ENCODE measurements at places on chromosomes 13 and 19.
A peak's percentile ranks its signal among the peaks of the same experiment; 100 is the strongest.

GRCh38 chr13:45361596-45362206 is 20.7 kb upstream of the TPT1 start:
- peak; percentile 51 for DNase-seq

DNA sequence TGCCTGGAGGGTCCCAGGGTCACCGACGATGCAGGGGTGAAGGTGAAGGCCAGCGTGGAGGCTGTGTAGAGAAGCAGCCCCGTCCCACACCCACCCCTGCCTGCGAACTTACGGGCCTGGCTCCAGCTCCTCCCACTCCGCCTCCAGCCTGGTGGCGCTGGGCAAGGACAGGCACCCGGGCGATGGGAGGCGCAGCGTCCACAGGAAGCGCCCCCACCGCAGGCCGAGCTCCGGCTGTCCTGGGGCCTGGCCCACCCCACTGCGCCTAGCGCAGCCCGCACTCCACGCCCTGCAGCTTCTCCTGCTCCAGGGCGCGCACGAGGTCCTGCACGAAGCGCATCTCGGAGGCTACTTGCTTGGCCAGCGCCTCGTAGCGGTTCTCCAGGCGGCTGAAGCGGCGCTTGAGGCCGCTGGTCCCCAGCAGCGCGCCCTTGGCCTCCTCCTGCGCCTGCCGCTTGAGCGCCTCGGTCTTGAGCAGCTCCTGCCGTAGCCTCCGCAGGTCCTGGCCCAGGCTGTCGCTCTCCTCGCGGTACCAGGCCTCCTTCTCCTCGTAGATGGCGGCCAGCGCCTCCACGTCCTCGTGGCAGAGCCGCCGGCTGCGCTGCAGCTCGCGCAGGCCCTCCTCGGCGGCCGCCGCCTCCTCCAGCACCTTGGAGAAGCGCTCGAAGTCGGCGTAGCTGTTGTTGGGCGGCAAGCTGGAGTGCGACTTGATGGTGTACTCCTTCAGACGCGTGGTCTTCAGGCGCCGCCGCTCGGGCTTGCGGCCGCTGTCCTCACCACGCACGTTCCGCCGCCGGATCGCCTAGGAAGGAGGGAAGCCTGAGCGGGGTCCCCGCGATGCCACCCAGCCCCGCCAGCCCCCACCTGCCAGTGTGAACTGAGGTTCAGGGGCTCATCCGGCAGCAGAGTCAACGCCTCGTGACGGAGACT is 11.8 kb downstream of the DAPK3 start:
- DNase-seq: no peak

DNA sequence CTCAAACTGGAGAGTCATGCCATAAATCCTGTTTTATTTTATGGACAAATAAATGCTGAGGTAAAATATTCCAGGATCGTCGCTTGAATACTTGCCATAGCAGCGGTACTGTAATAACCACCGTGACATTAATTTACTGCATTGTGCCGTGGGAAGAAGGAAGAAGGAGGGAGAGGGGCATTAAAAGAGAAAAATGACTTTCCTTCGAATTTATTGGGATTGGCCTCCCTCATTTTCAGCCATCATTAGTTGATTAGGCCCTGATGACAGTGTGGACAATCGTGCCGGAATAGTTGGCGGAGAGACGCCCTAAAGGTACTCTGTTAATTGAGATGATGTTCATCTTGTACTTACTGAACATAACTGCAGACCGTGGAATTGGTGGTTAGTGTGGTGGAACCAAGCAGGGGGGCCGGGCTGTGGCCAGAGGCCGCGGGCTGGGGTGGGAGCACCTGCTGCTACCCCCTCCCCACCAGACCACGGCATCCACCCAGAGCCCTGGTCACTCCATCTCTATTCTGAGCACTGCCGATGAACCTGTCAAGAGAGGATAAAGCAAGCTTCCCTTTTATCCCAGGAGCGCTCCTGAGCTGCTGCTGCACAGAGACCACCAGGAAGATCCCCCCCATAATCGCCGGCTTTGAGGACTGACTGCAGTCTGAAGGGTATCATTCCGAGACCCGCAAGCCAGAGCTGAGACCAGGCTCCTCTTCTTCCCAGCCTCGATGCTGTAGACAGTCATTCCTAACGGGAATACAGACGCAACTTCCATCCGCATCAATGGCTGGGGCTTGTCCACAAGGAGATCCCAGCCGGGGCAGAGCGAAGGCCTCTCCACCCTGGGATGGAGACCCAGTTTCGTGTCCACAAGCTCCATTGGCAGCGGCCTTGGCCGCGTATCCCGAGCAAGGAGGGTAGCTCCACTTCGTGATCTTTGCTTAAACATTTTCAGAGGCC is 168.3 kb upstream of the TSHZ3 start:
- DNase-seq: no peak

GRCh38 chr19:31419871-31420445 is 70.7 kb upstream of the TSHZ3 start:
- no peak for DNase-seq

- peak; percentile 42 for DNase-seq
These were observed 132.7 kb upstream of the KL start for GRCh38 chr13:32883474-32883873.

GRCh38 chr19:29117926-29118325 is 95.0 kb downstream of the UQCRFS1 start:
- no peak for DNase-seq

DNA sequence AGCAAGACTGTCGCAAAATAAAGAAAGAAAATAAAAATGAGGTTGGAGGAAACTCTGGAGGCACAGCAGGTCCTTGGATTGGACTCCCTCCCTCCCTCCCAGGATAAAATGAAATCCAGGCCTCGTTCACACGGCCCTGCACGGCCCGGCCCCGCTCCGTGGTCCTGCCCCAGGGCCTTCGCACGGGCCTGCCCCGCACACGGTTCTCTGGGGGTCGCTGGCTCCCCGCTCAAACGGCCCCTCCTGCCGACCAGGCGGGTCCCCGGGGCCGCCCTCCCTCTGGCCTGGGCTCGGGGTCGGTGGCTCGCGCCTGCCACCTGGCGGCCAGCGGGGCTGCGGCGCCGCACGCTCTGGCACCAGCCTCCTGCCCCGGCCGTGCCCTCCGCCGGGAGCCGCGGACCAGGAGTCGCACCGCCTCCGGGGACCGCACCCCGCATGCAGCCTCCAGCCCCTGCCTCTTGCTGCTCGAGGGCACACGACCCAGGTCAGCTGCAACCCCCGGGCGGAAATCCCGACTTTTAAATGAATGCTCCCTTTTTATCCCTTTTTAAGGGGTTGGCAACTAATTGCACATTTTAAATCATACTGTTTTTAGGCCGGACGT is 1.5 kb upstream of the WDR18 start:
- peak; percentile 60 for DNase-seq

- DNase-seq: no peak
These were observed 192.5 kb upstream of the PCDH20 start for GRCh38 chr13:61608138-61608537.

GRCh38 chr13:39783051-39783450 is 127.6 kb downstream of the COG6 start:
- no peak for DNase-seq

DNA sequence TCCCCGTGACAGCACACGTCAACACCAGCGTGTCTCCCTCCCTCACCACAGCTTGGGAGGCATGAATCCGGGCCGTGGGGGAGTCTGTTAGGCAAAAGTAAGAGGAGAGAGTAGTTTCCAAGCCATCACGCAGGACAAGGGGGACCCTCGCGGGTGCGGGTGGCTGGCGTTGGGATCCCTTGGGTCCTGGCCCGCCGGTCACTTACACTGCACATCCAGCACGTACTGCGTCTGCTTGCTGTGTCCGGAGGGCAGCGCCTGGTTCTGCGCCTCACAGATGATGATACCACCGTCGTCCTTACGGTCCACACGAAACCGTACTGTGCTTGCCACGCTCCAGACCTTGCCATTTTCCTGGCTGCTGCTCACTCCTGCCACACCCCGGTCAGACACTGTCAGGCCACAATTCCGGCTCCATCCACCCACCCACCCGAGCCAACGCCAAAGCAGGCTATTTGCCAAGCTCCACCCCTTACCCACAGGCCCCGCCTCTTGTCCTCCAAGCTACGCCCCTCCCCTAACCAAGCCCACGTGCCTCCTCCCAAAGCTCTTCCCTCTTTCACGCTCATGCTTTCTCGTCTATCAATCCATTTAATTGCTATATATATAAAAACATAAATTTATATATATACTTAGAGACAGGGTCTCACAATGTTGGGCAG is 6.6 kb upstream of the ZNF428 start:
- no peak for DNase-seq

- no peak for DNase-seq
These were observed 6.4 kb downstream of the WDR87 start for GRCh38 chr19:37899966-37900365.

- no peak for DNase-seq
These were observed 6.3 kb downstream of the SYDE1 start for GRCh38 chr19:15113245-15114152.

- no peak for DNase-seq
These were observed 101.8 kb downstream of the SOX1 start for GRCh38 chr13:112168761-112169160.

- DNase-seq: no peak
These were observed 6.0 kb upstream of the CTU1 start for GRCh38 chr19:51114087-51114729.

DNA sequence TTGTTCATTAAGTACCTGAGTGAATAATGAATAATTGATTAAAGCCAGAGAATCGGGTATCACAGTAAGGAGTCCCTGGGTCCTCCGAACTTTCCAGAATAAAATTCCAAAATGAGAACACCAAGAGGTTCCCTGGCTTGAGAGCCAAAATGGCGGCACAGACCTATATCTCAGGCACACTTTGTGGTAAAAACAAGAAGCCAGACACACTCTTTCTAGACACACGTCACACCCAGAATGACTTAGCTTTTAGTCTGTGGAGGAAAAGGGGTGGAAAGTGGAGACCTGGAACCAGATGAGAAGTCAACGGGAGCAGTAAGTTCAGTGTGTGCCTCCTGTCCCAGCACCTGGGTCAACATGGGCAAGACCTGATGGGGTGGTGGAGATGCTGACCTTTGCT is 8.4 kb downstream of the ARL11 start:
- no peak for DNase-seq

GRCh38 chr13:94640721-94641120 is 39.1 kb downstream of the GPR180 start:
- no peak for DNase-seq

DNA sequence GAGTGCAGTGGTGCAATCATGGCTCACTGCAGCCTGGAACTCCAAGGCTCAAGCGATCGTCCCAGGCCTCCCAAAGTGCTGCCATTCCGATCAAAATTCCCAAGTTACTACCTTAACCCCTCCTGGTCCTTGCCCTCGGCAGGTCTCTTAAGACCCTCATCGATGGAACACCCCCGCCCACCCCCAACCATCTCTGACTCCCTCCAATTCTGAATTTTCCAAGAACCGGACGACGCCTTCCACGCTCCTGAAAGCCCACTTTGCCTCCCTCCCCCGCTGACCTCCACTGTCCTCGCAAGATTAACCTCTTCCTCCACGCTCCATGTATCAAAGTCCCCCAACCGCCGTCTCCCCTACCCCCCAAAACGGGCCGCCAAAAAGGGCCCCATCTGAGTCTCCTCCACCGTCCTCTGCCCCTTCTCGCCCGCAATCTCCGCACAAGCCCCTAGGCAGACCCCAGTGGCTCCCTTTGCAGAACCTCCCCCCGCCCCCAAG is 539 bp downstream of the DAPK3 start:
- no peak for DNase-seq

DNA sequence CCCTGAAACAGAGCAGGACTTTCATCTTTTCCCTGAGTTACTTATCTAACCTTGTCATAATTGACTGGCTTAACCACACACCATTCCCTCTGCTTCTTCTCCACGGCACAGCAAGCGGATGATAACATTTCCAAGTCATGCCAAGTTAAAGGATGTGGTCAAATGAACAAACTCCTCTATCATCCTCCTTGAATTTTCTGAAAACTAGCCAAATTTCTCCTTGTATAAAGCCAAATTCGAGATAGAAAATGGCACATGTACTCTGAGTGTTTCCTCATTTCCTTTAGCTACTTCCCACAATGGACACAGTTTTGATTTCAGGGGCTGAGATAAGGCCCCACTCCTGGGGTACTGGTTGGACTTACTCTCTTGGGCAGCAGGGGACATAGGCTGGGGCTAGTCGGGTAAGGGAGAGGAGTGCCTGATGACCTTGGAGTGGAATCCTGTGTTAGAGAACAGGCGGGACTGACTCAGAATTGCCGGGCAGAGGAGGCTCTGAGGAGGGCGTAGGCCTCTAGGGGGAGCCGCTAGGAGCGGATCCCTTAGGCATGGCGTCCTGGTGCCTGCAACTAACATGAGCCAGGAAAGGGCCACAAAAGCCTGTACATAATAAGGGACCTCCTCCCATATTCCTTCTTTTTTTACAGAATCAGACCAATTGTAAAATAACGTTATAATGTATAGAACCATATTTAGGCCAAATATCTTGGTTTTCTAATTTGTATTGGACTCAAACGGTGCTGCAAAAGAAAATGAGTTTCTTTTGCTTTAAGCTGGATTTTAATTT is 20.3 kb upstream of the TMTC4 start:
- DNase-seq: peak; percentile 90

- DNase-seq: no peak
These were observed 51.8 kb upstream of the TPM4 start for GRCh38 chr19:16024266-16025107.

DNA sequence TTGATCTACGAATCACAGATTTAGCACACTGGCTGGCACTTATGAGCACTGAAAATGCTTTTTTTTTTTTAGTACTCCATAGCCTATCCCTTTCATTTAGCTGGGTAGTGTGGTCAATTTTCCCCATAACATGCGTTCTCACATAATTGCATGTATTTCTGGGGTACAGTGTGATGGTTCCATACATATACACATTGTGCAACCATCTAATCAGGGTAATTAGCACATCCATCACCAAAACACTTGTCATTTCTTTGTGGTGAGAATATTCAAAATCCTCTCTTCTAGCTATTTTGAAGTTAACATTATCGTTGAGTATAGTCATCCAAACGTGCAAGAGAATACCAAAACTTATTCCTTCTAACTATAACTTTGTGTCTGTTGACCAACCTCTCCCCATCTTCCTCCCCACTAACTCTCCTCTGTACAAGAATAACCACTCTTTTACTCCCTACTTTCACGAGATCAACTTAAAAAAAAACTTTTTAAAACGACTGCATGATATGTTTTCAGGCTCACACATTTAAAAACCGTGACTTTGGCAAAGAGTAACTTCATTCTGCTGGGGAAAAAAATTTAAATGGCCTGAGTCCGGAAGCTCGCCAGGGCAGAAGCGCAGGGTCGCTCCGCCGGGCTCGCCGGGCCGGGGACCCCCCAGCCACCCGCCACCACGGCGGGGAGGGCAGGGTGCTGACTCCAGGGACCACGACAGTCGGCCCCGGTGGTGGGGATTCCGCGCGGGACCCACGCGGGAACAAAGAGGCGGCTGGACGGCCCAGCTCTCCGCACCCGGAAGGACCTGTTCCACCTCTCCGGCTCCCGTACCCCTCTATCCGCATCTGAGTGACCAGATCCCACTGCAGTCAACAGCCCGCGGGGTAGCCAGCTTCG is 868 bp upstream of the UBAC2 start:
- DNase-seq: no peak

GRCh38 chr19:10270616-10271394 is at the start of gene ICAM1:
Gene ICAM1 (plus strand): TSS chr19:10271120. CDS start chr19:10271160, 40 bp downstream.
- peak; percentile 92 for DNase-seq

DNA sequence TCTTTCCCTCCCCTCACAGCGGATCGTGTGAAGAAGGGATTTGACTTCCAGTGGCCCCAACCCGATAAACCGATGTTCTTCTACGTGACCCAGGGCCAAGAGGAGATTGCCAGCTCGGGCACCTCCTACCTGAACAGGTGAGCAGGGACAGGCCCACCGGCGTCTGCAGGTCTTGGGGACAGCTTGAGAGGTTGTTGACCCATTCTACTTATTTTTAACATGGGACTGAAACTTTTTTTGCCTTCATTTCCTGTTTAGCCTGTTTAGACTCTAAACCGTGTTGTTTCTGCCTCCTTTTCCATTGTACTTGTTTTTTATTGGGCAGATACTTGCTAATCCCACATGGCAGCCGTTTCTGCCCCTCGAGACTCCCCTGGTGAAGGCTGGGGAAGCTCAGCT is 28.5 kb downstream of the UPF1 start:
- DNase-seq: no peak
